Endothelial cell (in vitro differentiated cells): ENCODE measurements at places on chromosomes 2 and 18.

DNA sequence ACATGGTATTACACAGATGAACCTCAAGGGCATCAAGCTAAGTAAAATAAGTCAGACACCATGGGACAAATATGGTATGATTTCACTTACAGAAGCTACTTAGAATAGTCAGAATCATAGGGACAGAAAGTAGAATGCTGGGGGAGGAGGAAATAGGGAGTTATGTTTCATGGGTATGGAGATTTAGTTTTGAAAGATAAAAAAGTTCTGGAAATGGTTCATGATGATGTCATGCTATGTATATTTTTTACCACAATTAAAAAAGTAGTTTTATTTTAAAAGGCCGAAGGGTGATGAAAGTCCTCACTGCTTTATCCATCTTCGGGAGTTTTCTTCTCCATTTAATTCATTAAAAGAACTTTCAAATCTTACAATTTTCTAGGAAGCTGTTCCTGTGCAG is 181.9 kb downstream of the CALCRL start:
- no peak for DNase-seq

GRCh38 chr2:204159526-204159925 is 223.0 kb downstream of the ICOS start:
- DNase-seq = no peak

DNA sequence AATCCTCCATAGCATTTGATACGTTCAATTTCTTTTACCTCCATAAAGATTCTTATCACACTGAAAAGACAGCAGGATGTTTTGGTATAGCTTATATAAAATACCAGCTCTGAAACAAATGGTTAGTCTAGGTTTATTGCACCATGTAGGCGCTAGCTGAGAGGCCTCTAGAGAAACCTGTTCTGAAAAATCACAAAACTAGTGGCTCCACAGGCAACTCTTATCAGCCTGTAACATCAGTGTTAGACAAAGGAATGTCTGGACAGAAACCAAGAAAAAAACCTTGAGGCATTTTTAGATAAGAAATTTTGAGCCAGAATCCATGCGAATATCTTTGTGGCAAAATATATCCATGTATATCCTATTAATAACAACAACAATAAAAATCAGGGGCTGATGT is 440.4 kb upstream of the MAP2 start:
- DNase-seq = no peak

DNA sequence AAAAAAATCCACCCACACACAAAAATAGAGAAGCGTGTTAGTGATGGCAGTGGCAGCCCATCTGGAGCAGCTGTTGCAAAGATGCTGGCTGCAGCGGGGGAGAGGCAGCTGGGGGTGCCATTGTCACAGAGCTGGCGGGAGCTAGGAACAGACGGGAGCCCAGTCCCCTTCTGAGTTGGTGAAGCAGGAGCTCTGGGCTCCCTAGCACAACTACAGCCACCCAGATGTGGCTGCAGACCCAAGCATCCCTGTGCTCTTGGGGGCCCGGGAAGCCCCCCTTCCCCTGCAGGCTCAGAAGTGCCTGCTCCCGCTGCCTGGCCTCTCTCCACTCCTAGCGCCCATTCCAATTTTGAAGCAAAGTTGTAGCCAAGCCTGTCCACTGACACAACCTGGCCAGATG is 366.6 kb upstream of the MC4R start:
- DNase-seq = no peak
